Pancreas (tissue), 10 donors: ENCODE measurements at places on chromosomes 2 and 18.

DNA sequence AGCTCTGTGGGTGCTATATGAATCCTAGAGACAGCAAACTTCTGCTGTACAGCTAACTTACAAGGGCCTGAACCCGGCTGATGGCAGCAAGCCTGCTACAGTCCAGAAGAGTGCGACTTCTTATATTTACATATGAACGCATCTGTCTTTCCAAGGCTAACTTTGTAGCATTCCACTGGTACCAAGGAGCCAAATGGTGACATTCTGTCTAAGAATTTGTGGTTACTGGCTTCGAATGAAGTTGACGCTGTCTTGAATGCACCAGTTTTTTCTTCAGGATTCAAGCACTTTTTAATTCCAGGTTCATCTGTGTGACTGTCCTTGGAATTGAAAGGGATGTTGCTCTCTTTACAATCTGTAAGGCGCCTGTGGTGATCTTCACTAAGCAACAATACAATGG lies 42.4 kb downstream of the THUMPD2 start:
- DNase-seq: no peak

DNA sequence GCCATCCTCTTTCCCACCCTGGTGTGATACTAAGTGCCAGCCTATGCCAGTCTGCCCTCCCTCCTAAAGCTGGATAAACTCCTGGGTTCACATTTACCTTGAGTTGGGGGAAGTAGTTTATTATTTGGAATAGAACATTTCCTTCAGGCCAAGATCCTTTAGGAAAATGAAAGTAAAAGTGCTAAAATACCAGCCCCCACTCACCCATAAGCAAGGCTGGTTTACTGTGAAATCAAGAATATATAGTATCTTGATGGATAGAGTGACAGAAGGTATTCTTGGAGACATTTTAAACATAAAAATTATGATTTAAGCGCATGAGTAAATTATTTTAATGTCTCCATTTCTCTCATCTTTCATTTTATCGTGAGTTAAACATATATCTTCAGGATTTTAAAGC lies 27.1 kb downstream of the ZNF532 start:
- DNase-seq: no peak

- no peak for DNase-seq
These were observed 835.1 kb downstream of the RNF144A start for GRCh38 chr2:7752291-7752690.

DNA sequence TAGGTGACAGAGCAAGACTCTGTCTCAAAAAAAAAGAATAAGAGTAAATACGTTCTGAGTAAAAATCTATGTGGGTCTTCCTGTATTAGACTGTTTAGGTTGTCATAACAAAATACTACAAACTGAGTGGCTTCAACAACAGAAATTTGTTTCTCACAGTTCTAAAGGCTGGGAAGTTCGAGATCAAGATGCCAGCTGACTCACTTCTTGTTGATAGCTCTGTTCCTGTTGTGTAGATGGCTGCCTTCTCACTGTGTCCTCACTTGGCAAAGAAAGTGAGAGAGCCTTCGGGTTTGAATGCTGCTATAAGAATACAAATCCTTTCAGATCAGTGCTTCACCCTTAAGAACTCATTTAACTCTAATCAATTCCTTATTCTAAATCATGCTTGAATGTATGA lies 430.0 kb upstream of the VWC2L start:
- DNase-seq: no peak

DNA sequence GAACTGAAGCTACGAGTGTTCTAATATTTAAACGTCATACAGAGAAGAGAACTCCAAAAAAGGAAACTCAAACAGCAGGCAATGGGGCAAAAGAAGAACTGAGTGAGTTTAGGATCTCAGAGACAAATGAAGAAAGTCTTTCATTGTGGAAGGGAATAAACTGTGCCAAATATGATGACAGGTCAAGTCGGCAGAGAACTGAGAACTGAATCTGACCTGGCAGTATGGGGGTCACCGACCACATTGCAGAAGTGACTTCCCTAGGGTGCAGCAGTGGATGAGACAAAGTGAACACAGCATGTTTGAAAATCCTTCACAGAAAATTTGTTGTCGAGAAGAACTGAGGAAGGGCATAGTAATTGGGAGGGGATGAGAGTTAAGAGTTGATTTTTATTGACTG lies 55.9 kb downstream of the TTC21B start:
- DNase-seq: no peak

DNA sequence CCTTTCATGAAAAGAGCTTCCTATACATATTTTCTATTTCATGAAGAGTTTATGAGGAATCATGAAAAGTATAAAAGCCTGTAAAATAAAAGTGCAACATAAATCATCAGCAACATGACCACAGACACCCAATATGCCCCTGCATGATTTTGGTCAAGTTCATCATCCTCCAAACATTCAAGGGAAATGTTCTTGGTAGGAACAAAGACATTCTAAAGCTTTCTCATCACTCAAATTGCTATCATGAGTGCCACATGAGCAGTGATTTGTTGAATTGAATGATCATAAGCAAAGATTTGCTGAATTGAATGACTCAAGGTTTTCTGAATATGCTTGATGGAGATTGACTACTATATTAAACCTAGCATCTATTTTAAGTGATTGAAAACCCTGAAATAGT lies 172.2 kb downstream of the MBD2 start:
- DNase-seq: no peak

- no peak for DNase-seq
These were observed 63.1 kb downstream of the EHBP1 start for GRCh38 chr2:62768615-62769014.
